ENCODE measurements at places on chromosomes 6 and 20. TPM values are rescaled to one million over a fixed set of nuclear protein-coding genes. Genes with fewer than 3 reads are reported as not detected.

DNAH8 gene
- total RNA-seq, result under 0.01 TPM

LPA gene
- not detected for total RNA-seq

SLC22A1 gene
- total RNA-seq, result 0.98 TPM

SPATS1 gene
- total RNA-seq, result not detected

NANP gene
- 5.4 TPM for total RNA-seq

ANKRD66 gene
- not detected for total RNA-seq

EFCAB8 gene
- under 0.01 TPM for total RNA-seq

MUC22 gene
- total RNA-seq, result not detected

KIFC1 gene
- total RNA-seq, result 126 TPM

SLC22A16 gene
- not detected for total RNA-seq

FAM184A gene
- total RNA-seq, result 0.49 TPM

PROKR2 gene
- not detected for total RNA-seq

C6orf132 gene
- 22.6 TPM for total RNA-seq

EEF1A2 gene
- 12.5 TPM for total RNA-seq

ULBP2 gene
- total RNA-seq, result 6.4 TPM

GRM1 gene
- 0.25 TPM for total RNA-seq

CLPSL1 gene
- not detected for total RNA-seq

CDKN1A gene
- 207 TPM for total RNA-seq

TRIM40 gene
- not detected for total RNA-seq

SYCP2L gene
- 0.38 TPM for total RNA-seq

TUBB2A gene
- total RNA-seq, result 261 TPM

SLC22A23 gene
- 1.5 TPM for total RNA-seq

TFAP2C gene
- total RNA-seq, result 1.5 TPM

PKHD1 gene
- total RNA-seq, result 2.2 TPM

ADAM33 gene
- total RNA-seq, result 0.33 TPM

HEBP2 gene
- total RNA-seq, result 18.6 TPM

TCF21 gene
- 4.7 TPM for total RNA-seq

All from mesangial cell (primary cell).